Fibroblast of gingiva (primary cell): ENCODE measurements at places on chromosomes 1 and 21.

GRCh38 chr1:37038227-37039093 lies 4.1 kb upstream of the GRIK3 start:
- no peak for DNase-seq

GRCh38 chr21:46058431-46059145 lies 39.3 kb upstream of the COL6A2 start:
- no peak for DNase-seq

DNA sequence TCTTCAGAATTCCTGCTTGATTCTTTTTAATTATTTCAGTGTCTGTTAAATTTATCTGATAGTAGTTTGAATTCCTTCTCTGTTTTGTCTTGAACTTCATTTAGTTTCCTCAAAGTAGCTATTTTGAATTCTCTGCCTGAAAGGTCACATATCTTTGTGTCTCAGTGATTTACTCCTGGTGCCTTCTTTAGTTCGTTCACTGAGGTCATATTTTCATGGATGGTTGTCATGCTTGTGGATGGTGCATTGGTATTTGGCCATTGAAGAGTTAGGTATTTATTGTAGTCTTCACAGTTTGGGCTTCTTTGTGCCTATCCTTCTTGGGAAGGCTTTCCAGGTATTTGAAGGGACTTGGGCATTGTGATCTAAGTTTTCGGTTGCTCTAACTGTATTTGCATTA lies 267.9 kb downstream of the HHAT start:
- no peak for DNase-seq

DNA sequence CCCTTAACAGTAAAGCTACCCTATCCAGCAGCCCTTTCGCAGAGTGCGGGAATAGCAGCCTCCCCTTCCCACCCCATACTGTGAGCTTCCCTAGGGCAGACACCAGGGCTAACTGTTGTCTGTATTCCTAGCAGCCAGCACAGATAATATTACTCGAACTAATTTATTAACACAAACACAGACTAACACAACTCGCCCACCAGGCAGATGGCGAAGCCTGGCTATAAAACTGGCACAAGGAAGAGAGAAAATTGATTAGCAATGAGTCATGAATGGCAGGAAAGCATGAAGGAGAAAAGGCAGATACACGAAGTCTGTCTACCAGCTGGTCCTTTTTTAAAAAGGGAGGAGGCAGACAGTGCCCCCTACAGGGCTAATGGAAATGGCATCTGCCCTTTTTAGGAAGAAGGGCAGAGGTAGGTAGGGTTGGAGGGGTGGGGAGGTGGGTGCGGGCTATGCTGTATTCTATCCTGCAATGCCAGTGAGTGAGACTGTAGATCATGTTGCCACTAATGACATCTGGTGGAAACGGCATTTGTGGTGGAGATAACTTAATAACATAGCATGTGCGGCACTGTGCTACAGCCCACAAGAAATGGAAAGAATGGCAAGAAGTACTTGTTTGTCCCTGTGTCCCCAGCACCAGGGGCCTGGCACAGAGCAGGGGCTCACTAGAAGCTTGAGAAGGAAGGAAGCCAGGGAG lies 30.6 kb upstream of the CTPS1 start:
- peak; percentile 76 for DNase-seq

GRCh38 chr1:248821641-248822040 lies 4.1 kb downstream of the SH3BP5L start:
- no peak for DNase-seq

DNA sequence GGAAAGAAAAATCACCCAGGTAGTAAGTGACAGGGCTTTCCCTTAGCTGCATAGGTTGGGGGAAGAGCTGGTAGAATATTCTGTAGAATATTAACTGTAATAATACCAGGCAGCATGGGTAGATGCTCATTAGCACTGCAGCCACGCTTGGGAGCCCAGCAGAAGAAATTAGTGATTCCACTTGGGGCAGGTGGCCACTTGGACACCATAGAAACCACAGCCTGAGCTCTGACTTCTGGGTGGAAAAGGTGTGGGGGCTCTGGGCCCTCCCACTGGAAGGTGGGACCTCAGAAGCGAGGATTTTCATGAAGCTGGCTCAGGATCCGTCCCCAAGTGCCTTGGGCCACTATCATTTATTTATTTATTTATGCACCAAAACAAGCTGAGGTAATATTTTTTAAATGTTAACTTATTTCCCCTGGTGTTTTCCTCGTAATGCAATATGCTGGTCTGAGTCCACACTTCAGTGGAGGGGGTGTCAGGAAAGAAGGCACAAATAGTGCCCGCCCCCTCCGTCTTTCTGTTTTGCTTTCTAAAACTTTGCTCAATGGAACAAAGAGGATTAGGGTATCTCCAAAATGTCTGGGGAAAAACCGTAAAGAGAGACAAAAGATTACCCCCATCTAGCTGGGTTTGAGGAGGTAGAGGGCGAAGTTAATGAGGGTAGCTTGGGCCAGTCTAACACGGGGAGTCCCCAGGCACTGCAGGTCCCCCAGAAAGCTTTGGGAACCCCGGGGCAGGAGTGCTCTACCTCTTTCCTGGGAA lies 75.2 kb upstream of the GADD45A start:
- DNase-seq: no peak

GRCh38 chr1:23634840-23635651 lies 56.6 kb upstream of the RPL11 start:
- DNase-seq: peak; percentile 67

- no peak for DNase-seq
These were observed 3.7 kb upstream of the KIAA1614 start for GRCh38 chr1:180909005-180909414.

DNA sequence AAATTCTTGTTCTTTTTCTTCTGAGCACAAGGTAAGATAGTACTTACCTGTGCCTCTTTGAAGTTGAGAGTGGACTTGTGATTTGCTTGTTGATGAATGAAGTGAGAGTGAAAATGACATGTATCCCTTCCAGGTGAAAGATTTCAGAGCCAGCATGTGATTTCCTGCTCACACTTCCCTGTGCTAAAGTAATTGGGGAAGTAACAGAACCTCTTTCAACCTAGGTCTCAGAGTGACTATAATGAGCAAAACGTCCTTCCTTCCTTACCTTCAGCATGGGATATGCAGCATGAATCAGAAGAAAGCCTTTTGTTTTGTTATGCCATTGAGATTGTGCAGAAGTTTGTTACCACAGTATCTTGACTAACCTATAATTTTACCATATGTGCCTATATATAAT lies 24.6 kb downstream of the RAVER2 start:
- no peak for DNase-seq
